ENCODE measurements at places on chromosomes 1 and 21.

DNA sequence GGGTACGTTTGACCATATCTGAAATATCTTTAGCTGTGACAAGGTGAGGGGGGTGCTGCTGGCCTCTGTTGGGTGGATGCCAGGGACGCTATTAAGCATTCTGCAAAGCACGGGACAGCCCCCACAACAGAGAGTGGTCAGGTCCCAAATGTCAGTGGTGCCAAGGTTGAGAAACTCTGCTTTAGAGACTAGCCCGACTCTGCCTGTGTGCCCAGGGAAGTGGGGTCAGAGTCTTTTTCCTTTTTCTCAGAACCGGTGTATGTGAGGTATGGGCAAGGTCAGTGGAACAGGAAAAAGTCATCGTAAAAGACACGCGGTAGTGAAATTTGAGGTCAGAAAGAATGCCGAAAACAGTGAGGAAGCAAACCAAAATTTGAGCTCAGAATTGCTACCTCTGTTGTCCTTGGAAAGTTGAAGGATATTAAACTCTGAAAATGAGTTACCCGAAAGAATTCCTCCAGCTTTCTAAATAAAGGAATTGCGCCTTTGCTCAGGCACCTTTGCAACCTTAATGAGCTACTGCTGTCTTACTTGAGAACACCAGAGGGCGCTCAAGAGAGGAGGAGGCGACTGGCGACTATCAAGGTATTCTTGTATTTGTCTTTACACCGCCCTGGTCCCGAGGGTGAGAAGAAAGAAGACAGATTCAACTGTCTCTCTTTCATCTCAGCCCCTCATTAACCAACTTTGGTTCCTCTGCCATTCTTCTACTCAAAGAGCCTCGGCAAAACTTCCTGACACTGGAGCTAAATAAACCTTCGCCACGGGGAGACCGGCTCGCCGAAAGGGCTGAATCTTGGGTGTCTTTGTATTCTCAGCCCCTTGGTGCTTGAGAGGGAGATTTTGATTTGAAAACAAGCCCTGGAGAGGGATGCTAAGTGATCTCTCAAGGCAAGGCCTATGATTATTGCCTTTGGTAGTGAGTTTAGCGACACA is 85.4 kb upstream of the OLIG2 start:
- DNase-seq: no peak

DNA sequence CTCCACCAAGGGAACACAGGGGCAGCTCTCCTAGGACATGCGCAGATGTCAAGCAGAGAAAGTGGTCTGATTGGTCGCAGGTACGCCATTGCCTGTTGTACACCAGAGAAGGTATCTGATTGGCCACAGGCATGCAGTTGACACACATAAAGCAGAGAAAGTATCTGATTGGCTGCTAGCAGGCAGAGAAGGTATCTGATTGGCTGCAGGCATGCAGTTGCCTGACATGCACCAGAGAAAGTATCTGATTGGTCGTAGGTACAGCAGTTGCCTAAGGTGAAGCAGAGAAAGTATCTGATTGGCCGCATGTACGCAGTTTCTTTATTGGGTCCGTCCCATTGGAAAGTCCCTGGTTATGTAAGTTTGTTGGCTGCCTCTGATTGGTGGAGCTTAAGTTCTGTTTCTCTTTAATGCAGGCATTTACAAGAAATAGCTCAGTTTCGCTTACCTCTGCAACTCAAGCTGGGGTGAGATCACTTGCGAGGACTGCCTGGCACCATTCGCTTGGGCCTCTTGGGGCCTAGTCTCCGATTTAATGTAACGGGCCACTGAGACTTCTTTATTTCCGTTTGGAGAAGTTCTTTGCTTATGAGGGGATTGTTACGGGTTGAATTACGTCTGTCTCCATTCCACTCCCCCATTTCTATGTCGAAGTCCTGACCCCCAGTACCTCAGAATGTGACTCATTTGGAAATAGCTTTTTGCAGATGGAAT is 74.2 kb downstream of the SIK1 start:
- DNase-seq: no peak

- no peak for DNase-seq
Observed at GRCh38 chr1:179305450-179305849, 11.9 kb downstream of the SOAT1 start.

- DNase-seq: no peak
Observed at GRCh38 chr1:96820671-96821070, 99.1 kb downstream of the PTBP2 start.

- no peak for DNase-seq
Observed at GRCh38 chr1:44354268-44354839, 703 bp downstream of the ERI3 start.

GRCh38 chr1:15132965-15133364 is 20.6 kb upstream of the TMEM51 start:
- no peak for DNase-seq

DNA sequence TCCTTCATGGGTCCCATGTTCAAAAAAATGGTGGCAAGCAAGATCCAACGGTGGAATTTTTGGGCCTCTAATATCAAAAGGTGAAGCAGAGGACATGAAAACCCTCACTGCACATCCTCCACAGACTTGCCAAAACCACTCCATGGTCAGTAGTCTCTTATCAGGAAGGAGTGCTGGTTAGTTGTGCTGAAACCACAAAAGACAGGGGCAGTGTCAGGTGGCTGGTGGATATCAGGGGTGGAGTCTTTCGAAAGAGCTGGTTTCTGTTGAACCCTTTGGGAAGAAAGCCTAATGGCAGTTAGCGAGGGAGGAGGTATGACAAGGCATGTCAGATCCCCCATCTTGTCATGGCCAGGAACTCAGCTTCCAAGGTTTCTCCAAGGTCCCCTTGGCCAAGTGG is 395.9 kb upstream of the CAMK1G start:
- no peak for DNase-seq

GRCh38 chr21:42836402-42836666 is 43.0 kb downstream of the WDR4 start:
- DNase-seq: no peak

DNA sequence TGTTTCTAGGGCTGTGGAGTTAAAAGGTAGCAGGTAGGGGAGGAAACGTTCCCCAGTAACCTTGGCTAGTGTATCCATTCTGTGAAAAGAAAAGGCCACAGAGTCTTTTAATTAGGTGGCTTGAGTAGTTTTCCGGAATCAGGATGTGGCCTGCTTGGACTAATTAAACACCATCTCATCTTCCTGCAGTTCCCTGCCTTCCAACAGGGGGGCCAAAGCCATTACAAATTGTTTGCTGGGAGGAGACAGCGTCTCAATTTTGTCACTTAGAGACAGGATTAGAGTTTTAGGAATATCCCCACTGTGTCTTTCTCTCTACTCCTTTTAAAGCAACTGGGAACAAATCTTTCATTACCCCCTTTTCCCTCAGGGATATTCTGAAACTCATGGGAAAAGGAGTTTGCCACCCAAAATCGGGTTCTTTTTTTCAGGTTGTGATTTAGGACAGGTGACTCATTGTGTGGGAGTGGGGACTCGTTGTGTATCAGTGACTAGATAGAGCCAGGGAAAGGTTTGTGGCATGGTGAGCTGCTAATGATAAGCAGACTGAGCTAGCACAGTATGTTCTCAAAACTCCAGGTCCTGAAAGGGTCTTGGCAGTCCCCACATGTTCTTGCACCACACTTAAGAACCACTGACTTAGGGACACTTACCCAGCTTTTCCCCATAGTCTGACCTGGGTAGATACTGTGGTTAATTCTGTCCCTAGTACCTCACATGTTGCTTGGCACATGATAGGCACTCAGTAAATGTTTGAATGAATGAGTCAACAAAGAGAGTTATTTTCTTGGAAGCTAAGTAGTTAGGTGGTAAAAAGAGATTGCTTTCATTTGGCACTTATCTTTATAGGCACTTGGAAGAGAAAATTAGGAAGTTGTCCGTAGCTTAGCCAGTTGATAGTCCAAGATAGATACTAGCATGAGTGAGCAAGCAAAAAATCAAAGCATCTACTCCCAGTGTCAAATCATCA is 22.5 kb downstream of the INTS3 start:
- DNase-seq: no peak
